Activated T-helper 17 cell treated with anti-CD3 and anti-CD28 coated beads, Interleukin-2, amount 50 U/mL, for 72 hours (primary cell): ENCODE measurements at places on chromosomes 1 and 21.
A peak's percentile ranks its signal among the peaks of the same experiment; 100 is the strongest.

GRCh38 chr1:111596499-111596898 lies 23.1 kb upstream of the RAP1A start:
- peak; percentile 15 for ATAC-seq

- ATAC-seq = no peak
Measured at GRCh38 chr1:41626146-41626545, 141.7 kb upstream of the EDN2 start.

GRCh38 chr1:245873883-245874671 lies 633.0 kb downstream of the SMYD3 start:
- no peak for ATAC-seq

- ATAC-seq = no peak
Measured at GRCh38 chr1:156148216-156148615, 5.2 kb upstream of the SEMA4A start.

DNA sequence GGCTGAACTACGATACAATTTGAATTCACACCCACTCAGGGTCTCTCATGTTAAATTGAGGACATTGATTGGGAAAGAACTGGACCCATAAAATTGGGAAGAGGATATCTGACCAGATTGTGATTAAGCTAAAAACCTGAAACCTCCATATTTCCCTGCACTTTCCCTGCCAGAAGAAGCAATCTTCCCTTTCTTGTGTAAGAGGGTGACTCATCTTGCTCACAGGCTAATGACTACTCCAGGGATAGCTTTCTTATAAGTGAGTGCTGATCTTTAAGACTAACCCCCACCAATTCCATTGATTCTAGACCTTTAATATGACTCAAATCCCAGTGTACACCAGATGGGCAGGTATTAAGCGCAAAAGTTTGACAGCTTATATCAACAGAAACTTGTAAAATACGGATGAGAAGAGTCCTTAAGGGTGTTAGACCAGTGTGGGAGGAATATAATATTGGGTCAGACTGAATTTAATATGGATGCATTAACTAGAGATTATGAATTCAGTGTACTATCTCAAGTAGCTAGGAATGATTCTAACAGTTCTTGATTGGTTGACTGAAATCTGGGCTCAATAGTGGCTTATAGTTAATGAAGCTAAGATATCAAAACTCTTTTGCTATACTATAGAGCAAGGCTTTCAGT lies 12.1 kb upstream of the SGIP1 start:
- no peak for ATAC-seq

- ATAC-seq = no peak
Measured at GRCh38 chr1:163346326-163346870, 24.6 kb downstream of the NUF2 start.

- ATAC-seq = peak; percentile 29
Measured at GRCh38 chr1:32272557-32273390, 19.1 kb upstream of the HDAC1 start.

- no peak for ATAC-seq
Measured at GRCh38 chr1:167520711-167521206, 2.4 kb upstream of the CD247 start.

- no peak for ATAC-seq
Measured at GRCh38 chr1:155044365-155044764, 6.8 kb upstream of the ADAM15 start.
